Stimulated activated CD8-positive, alpha-beta memory T cell treated with anti-CD3 and anti-CD28 coated beads, Interleukin-12 subunit alpha, Interleukin-12 subunit beta, amount 100 ng/mL, for 4 hours (primary cell): ENCODE measurements at places on chromosomes 2 and 18.

DNA sequence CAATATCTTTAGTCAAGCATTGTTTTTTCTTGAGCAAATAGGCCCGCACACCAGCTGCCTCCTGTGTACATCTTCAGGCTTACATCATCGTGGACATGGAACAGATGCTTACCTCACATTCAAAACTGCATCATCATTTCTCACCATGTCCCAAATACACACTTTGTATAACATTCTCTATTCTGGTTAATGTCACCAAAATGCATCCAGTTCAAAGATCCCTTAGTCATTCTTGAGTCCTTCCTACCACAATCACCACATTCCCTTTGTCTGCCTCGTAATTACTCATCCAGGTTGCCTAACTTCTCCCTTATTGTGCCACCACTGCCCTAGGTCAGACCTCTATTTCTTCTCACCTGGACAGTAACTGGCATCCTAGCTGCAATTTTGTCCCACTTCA is 373.7 kb upstream of the GALNT5 start:
- DNase-seq, result no peak

DNA sequence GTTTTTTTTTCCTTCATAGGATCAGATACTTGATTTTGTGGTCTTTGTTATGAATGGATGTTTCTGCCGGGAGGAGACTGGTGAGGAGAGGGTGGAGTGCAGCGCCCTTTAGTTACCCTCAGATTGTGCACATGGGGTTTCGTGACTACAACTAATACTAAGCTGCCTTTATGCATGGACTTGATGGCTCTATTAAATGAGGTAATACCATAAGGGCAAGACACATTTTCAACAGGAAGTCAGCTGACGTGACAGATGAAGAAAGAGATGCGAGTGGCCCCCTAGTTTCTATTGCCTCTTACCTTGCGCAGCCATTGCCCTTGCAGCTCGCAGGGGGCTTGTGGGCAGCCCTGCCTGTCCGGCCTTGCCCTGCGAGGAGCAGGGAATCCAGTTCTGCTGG is 24.4 kb downstream of the ZNF407 start:
- no peak for DNase-seq

DNA sequence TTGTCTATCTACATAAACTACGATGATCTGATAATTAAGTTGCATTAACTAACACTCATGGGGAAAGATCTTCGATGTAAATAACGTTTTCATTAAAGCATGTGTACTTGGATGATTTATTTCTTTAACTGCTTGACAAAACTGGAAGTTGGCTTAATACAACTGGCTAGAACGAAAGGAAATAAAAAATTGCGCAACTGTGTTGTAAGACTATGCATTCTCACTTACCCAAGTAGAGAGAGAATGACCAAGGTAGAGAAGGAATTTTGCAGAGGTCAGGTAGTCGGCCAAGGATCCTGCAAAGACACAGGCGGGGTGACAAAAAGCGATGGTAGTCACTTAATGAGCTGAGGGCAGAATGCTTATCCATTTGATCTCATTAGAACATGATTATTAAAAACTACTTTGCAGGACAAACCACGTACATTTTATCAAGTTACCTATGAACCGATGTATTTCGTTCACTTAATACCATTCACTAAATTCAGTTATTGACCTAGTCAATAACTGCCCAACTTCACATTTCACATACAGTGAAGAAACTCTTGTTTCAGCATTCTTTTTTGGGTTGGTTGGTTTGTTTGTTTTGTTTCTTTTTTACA is 900 bp downstream of the SLC40A1 start:
- DNase-seq, result no peak

- no peak for DNase-seq
These were observed 122.5 kb downstream of the PLA2R1 start for GRCh38 chr2:159939946-159940345.

DNA sequence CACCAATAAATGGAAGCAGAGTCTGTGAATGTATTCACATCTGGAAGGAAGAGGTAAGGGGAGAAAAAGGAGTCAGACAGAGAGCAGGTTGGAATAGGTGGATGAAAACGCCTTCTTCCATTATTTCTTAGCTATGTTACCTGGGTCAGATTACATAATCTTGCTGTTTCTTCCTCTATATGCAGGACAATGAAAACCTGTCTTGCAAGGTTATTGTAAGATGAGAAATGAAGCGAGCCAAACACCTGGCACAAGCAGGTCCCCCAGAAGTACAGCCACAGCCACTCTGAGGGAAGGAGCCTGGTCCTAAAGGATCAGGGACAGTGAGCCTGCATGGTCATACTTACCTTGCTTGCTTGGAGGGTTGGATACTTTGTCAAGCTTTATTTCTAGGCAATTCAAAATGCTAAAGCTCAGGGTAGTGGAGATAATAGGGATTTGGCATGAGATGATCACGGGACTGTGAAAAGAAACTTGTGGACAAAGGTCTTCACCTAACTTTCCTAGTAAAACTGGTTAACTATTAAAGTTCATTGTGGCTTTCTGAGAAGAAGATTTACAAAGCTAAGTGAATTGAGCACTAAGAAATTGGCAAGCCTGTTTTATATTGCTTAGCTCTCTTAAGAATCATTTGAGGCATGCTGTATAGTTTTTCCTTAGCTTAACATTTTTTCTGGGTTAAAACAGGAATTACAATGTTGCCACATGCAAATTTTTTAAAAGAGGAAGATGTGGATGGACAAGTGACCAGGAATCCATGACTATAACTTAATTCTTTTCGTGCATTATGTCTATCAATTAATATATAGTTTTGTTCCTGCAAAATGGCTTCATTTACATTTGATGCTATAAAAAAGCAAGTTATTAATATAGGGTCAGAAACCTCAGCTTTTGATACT is 15.7 kb upstream of the PLA2R1 start:
- DNase-seq, result no peak

DNA sequence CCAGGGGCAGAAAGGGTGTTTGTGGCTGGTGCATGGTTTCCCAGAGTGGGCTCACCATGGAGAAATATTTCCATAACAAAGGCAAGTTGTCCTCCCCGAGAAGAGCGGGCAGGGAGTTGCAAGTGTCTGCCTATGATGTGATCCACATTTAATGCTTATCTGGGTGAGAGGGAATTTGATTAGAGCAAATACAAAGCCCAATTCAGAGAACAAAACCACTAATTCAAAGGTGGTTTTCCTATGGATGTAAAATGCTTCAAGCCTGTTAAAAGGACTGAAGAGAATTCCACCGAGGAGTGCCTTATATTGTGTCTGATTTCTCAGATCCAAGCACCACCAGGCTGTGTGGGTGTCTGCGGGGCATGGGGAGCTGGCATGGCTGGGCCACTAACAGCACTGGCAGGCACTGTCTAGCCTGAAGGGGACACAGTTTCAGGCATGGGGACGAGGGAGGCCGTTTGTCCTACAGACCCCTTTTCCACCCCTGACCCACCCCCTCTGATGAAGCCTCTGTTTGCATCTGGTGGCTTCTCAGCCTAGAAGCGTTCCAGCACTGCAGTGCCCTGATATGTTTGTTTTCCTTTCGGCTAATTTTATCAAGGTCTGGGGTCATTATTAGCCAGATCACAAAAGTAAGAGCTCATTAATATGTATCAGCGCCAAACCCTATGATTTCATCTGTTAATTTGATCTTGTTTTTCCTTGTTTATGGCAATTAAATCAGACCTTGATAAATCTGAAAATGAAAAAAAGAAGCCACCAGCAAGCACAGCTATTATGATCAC is 357.3 kb downstream of the HRH4 start:
- DNase-seq, result no peak

DNA sequence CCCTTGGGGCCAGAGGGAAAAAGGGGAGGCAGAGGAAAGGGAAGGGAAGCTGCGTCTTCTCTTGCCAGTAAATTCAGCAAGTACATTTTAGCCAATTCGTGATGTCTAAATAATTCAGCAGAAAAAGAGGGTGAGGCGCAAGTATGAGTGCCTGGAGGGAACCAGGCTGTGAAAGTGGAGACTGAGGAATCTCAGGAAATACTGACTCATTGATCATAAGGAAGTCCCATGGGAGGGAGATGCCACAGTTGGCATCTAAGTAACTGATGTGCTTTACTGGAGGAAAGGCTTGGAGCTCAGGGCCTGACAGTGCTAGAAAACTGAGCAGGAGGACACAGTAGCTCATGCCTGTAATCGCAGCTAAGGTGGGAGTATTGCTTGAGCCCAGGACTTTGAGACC is 31.1 kb downstream of the KIF5C start:
- DNase-seq, result no peak

DNA sequence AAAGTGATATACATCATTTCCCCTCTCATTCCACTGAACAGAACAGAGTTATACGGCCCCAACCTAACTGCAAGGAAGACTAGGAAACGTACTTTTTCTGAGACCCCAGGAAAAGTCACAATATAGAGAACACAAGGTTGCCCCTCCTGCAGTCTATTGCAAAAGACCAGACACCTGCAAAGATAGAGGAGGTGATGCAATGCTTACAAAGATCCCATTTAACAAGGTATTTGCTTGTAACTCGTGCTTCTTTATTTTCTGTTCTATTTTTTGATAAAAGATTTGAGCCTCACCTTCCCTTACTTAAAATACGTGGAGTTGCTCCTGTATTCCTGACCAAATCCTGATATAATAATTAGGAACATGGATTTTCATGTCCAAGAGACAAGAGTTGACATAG is 793.0 kb upstream of the ID2 start:
- DNase-seq, result no peak

DNA sequence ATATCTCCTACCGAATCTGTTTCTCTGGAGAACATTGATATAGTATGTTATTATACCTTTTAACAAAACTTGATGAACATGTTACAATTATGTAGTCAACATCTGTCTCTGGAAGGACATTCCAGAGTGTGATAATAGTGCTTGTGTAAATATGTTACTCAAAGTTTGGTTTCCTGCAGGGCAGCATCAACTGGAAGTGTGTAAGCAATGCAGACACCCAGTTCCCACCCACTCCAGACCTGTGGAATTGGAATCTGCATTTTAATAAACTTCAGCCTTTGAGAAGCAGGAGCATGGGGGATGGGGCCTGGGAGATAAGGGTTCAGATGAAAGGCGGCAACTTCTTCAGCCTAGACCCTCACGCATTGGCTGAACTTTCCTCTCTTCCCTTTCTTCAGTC is 398.9 kb downstream of the RND3 start:
- DNase-seq, result no peak

DNA sequence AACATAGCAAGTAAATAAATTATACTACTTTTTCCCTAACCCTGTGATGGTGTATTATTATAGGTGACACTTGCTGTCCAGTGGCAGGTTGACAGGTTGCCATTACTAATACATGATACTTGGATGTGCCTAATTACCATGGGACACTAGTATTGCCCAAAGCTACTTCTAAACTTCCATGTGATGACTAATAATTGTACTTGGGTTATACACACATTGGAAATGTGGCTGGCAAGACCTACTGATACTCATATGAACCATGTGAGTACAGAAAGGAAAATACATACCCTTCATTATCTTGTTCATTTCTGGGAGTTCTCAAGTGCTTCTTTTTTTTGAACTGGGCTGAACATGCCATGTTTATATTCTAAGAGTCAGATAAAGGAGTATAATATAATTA is 156.4 kb downstream of the IKZF2 start:
- DNase-seq, result no peak

DNA sequence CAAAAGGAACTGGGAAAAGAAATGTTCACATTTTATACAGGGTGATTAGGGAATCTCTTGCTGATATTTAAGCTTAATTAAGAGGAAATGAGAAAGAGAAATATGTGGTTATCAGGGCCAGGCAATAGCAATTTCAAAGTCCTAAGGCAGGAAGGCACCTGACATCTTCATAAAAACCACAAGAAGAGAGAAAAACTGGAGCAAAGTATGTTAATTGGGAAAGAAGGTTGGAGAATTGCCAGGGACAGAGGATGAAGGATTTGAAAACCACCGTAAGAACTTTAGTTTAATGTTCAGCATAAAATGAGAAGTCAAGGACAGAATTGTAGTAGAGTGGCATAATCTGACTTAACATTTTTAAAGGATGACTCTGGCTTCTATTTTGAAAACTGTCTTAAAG is 691.8 kb upstream of the NRXN1 start:
- no peak for DNase-seq

DNA sequence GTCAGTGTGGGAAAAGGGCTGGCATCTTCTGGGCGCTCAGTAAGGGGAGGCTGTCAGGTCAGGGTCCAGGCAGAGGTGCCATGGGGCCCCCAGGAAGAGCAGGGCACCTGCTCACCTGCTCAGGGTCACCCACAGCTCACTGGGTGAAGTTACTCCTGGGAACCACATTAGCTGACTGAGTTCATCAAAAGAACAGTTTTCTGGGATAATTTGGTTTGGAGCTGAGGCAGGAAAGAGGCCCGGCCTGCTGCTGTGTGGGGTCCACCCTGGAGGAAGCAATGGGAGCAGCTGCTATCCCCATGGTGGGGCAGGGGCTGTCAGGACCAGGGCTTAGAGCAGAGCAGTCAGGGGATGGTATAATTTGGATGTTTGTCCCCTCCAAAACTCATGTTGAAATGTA is 97.2 kb upstream of the GPC1 start:
- no peak for DNase-seq

DNA sequence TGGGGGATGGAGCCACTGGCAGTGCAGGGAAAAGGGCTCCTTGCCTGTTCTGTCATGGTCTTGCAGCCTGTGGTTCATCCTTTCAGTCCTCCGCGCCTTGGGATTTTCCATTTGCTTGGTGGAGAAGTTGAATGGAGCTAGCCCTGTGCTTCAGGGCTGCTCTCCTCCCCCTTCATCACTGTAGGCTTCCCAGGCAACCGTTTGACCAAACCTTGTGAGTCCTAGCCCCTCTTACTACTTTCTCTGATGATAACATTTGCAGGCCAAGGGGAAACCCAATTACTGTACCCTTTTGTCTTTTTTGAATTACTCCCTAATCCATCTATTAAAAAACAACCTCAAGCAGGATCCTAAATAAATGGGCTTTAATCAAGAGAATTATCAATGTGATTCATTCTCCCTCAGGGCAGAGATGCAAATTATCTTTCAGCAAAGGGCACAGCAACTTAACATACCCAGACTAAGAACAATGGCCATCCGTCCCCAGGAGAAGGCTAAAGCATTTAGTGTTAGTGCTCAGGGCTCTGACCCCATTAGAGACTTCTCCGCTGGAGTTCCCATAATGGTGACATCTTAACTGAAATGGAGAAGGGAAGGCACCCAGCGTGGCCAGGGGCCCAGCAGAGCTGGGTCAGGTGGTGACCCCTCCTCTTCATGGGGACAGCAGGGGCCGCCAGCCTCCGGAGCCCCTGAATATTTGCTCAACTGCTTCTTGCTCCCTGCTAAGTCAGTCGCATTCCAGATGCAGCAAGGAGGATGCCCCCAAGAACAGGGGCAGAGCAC is 40.7 kb downstream of the RHOB start:
- no peak for DNase-seq

DNA sequence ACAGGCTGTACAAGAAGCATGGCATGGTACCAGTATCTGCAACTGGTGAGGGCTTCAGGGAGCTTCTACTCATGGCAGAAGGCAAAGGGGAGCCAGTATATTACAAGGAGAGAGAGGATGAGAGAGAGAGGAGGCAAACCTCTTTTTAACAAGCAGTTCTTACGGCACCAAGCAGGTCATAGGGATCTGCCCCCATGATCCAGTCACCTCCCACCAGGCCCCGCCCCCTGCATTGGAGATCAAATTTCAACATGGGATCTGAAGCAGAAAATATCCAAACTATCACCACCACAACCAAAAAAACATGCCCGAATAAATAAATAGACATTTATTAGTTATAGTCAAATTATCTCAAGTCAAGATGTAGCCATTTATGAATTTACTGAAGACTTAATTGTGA is 14.5 kb upstream of the SLC35F5 start:
- no peak for DNase-seq
